Stimulated activated CD8-positive, alpha-beta memory T cell treated with anti-CD3 and anti-CD28 coated beads, Interleukin-15, amount 100 ng/mL, for 24 hours (primary cell): ENCODE measurements at places on chromosomes 2 and 18.

GRCh38 chr2:143246815-143247744, 117.9 kb downstream of the ARHGAP15 start:
- DNase-seq, result no peak

- DNase-seq, result no peak
Measured at GRCh38 chr18:68707646-68708045, 7.3 kb downstream of the TMX3 start.

- DNase-seq, result no peak
Measured at GRCh38 chr2:219406861-219407230, 11.3 kb upstream of the DES start.

- DNase-seq, result no peak
Measured at GRCh38 chr2:50995610-50996009, 36.3 kb downstream of the NRXN1 start.

DNA sequence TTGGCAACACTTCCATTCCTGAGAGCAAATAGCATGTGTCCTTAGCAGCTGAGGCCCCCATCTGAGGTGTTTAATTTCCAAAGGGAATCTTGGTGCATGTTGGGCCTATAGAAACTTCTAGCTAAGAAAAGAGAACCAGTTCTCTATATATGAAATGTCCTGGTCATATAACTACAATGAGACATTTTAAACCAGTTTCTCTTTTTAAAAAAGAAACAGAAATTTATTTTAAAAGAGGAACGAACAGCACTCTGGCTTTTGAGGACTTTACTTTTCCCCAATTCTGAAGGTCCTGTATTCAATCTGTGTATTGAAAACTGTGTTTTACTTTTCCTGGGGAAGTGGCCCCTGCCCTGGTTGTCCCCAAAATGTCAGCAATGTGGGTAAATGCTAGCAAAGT, 309.5 kb upstream of the STON1 start:
- DNase-seq, result no peak

GRCh38 chr2:43842866-43843226, 4.1 kb downstream of the ABCG8 start:
- DNase-seq, result no peak

DNA sequence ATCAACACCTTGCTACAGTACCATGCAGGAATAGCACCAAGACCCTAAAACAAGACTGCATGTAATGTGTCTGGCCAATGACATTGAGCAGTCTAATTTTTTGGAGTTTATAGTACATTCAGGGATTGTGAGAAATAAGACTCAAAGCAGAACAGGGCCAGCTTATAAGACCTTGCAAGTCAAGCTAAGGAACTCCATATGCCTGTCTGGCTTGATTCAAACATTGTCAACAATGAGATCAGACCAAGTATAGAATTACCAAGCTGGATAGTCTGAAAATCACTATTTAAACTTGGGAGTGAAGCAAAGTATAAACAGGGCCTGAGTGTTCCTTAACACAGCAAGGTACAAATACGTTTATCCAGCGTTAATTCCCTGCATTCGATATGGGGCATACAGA, 370.9 kb downstream of the CNTNAP5 start:
- DNase-seq, result no peak

DNA sequence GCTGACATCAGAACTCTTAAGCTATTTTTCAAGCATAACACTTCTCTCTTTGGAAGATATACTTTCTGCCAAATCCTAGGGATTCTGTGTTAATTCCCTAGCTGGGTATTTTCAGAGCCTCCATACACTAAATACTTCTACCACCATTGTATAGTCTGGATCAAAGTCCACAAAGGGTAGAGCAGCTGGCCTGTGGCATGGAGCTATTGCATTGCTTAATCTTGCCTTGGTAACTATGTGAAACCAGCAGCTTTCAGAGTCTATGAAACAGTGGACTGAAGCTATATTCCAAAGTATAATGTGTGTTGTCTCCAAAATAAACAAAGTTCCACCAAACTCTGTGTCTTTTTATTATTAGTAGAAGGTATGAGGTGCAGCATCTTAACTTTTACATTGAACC, 296.9 kb upstream of the CDH19 start:
- DNase-seq, result no peak

DNA sequence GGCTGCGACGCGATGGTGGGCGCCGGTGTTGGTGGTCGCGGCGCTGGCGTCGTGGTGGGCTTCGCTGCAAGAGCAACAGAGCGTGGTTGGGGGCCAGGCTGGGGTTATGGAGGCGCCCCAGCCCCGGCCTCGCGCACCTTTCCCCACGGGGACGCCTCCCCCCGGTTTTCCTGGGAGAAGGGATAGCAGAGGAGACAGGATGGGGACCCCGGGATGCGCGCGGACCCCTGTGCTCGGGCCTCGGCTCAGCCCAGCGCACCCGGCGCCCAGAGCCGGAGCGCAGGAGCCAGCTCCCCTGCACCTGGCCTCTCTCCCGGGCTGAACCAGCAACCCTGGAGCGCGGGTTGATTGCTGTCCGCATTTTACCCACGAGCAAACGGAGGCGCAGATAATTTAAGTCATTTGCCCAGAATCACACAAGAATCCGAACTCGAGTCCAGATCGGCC, 1.0 kb downstream of the CD8A start:
- no peak for DNase-seq

GRCh38 chr2:168233726-168234406, 13.5 kb downstream of the STK39 start:
- no peak for DNase-seq

DNA sequence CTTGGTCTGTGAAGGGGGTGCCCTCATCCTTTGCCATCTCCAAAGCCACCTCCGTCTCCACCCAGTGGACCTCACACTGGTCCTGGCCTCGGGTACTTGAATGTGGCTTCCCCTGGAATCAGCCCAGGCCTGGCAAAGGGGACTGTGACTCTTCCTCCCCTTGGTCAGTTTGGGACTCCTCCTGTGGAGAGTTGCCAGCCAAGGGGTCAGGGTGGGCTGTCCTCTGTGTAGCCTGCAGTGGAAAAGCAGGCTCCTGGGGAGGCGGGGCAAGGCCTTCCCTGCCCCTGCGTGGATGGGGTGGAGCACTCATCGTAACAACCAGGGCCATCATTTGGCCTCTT, 59.8 kb downstream of the INHBB start:
- no peak for DNase-seq
